Cardiac septum (tissue), 1 donor: ENCODE measurements at places on chromosomes 6 and 20. TPM values are rescaled to one million over a fixed set of nuclear protein-coding genes. Genes with fewer than 3 reads are reported as not detected.

DNA sequence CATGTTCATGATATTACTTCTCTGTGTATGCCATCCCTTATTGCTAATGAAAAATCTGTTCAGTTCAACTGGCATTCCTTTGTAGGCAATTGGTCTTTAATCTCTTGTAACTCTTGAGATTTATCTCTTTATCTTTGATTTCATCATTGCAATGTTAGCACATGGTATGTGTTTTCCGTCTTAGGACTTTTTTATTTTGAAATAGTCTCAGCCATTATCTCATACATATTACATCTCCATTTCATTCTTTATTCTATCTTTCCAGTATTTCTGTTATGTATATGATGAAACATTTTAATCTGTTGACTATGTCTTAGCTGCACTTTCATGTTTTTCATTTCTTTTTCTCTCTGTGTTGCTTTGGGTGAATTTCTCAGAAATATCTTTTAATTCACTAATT, 58.1 kb downstream of the VSTM2L start:
- DNase-seq, result no peak

DNA sequence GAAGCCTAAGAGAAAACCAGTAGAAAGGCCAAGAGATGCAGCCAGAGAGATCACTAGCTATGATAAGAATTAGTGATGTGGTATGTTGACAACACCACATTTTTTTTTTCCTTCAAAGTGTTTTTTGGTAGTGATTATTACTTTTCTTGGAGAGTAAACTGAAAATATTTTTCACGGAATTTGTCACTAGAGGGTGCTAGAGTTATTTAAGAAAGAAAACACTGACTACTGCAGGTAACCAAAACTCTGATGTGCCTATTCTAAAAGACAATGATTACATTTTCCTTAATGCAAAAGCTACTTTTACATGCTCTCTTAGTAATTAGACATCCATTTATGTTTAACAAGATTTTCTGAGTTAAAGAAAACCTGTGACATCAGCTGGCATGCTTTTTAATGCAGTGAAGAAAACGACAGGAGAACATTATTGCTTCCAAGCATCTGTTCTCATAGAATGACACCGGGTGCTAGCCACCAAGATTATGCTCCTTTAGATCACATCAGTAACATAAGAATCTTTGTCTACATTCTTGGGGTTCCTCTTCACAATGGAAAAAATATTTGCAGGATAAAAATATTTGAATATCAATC, 28.8 kb downstream of the RWDD2A start:
- DNase-seq, result no peak

DNA sequence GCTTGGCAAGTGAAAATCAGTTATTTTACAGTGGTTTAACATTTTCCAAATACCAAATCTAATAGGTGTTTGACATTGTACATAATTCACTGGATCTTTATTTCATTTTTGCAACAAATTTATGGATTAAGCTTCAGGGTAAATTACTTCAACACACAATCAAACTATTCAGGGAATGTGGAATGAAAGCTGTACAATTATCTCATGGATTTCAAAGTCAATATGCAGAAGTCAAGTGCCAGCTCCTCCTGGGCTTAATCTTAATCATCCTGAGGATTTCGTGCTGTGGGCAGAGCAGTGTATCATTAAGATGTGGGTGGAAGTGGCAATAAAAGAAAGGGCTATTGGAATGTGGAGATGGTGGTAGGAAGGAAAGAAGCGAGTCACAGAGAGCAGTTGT, 548.8 kb downstream of the COL12A1 start:
- DNase-seq, result no peak

- DNase-seq, result no peak
Measured at GRCh38 chr20:13870170-13870748, 85.4 kb downstream of the NDUFAF5 start.

NRSN1 gene
- total RNA-seq, result not detected

EEF1A2 gene
- 1,211 TPM for total RNA-seq
